ENCODE measurements at places on chromosomes 4 and X.

DNA sequence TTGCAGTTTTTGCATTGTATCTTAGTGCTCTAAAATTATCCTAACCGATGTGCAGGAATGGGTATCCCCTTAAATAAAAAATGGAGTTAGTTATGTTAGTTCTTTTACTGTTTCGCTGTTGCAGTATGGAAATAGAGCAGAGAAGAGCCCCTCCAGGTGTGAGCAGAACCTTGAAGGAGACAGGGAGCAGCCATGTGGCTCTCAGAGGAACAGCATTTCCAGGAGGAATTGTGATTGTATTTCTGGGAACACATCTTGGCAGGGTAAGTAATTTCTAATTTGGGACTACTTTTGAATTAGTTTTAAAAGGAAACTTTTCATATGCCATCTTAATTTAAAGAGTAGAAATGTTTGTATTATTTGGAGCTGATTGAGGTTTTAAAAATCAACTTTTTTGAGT lies 5.3 kb upstream of the CCDC158 start:
- no peak for DNase-seq

GRCh38 chr4:31917334-31917733 lies 1197.2 kb downstream of the PCDH7 start:
- no peak for DNase-seq

GRCh38 chr4:53039741-53040458 lies 177.8 kb downstream of the RASL11B start:
- DNase-seq = no peak

GRCh38 chr4:174429701-174430410 lies 92.4 kb downstream of the HPGD start:
- DNase-seq = no peak

DNA sequence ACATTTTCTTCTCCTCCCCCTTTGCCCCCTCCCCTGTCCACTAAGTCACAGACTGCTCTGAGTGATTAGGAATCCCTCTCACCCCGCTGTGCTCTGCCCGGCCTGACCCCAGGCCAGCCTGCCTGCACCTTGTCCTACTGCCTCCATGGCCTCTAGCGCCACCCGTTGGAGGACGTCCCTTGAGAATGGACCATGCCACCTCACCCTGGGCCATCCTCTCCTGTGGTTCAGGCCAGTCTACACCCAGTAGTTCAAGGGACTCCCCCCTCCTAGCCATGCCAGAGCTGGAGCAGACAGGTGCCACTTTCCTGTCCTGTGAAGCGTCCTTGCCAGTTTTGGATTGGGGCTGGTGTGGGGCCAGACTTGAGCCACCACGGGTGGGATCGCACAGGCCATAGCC lies 9.7 kb upstream of the IRAK1 start:
- DNase-seq = no peak

DNA sequence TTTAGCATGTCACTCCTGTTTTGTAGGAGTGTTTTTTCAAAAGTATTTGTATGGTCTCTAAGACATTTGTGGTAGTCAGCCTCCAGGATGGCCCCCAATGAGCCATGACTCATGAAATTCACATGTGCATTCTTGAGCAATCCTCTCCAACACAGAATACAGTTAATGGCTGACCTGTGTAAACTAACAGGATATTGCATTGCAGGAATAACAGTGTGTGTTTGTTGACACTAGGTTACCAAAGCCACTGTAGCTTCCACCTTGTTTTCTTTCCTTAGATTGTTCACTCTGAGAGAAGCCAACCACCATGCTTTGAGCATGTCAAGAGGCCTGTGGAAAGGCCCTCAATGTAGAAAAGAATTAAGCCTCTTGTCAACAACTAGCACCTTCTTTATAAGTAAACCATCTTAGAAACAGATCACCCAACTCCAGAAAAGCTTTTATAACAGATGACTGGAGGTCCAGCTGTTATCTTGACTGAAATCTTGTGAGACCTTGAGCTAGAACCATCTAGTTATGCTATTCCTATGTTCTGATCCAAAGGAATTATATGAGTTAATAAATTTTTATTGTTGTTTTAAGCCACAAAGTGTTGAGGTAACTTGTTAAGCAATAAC lies 28.5 kb downstream of the TBCK start:
- no peak for DNase-seq

DNA sequence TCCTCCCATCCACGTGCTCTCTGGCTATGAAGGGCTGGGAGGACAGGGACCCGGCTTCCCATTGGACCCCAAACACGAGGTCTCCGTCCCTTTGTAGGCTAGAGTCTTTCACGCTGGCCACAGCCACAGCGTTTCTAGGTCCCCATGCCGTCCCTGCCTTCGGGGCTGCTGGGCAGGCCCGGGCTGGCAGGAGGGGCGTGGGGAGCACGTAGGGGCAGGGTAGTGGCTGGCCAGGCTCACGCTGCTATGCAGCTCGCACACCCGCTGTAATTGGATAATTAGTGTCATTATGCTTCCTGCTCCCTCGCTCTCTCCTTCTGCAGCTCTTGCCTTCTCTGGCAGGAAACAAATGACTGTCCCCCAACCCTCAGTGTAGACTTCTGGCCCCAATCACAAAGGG lies 9.8 kb downstream of the ATP2B3 start:
- DNase-seq = no peak

DNA sequence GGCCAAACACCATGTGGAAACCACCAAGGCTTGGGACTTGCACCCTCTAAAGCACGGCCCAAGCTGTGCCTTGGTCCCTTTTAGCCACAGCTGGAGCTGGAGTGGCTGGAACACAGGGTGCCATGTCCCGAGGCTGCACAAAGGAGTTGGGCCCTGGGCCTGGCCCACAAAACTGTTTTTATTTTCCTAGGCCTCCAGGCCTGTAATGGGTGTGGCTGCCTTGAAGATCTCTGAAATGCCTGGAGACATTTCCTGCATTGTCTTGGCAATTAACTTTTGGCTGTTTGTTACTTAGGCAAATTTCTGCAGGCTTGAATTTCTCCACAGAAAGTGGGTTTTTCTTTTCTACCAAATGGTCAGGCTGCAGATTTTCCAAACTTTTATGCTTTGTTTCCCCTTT lies 55.7 kb downstream of the IL15 start:
- DNase-seq = no peak

GRCh38 chr4:119321921-119322687 lies at the start of gene FABP2:
Gene FABP2, minus strand, starts transcription at chr4:119322138. Its CDS starts 36 bp downstream, at chr4:119322102.
- no peak for DNase-seq
